ENCODE measurements at places on chromosomes 6 and 20. TPM values are rescaled to one million over a fixed set of nuclear protein-coding genes. Genes with fewer than 3 reads are reported as not detected.

Gene PKHD1
- not detected for total RNA-seq

Gene AKAP12
- total RNA-seq = 40.4 TPM

Gene FAM209B
- not detected for total RNA-seq

Gene C6orf132
- total RNA-seq = under 0.01 TPM

Gene ARHGAP40
- 0.41 TPM for total RNA-seq

Gene CFAP61
- total RNA-seq = 2.0 TPM

Gene PSORS1C2
- not detected for total RNA-seq

Gene GTSF1L
- total RNA-seq = not detected

Gene CAP2
- total RNA-seq = 39.9 TPM

- DNase-seq = no peak
These were observed 716.8 kb upstream of the GJE1 start for GRCh38 chr6:141415896-141416295.

DNA sequence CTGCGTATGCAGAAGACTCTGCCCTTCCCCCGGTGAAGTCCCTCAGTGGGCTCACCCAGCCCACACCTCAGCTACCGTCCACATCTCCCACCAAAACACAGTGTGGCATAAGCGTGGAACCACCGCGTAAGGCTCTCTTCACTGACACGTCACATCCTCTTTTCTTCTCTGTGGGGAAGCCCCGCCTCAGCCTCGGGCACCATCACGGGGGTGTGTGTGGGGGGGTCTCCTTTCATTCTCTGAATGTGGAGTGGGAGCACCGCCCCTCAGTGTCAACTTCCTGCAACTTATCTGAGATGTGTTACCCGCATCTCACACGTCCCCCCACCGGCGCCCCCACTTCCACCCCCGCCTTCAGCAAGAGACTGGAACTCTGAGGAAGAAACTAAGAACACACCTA lies 388.4 kb upstream of the JARID2 start:
- DNase-seq = no peak

DNA sequence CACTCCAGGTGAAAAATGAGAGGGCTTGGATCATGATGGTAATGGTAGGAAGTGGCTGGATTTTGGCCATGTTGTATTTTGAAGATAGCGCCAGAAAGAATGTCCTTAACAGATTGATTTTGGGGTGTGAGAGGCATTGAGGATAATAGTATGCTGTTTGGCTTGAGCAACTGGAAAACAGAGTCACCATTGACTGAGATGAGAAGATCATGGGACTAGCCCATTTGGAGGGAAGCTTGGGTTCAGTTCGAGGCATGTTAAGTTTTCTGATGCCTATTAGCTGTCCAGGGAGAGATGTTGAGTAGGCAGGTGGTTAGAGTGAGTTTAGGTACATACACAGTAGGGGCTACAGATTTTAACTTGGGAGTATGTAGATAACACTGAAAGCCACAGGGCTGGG lies 23.3 kb downstream of the PLCG1 start:
- no peak for DNase-seq

- no peak for DNase-seq
These were observed 197.1 kb downstream of the KHDC1L start for GRCh38 chr6:73028124-73028766.

DNA sequence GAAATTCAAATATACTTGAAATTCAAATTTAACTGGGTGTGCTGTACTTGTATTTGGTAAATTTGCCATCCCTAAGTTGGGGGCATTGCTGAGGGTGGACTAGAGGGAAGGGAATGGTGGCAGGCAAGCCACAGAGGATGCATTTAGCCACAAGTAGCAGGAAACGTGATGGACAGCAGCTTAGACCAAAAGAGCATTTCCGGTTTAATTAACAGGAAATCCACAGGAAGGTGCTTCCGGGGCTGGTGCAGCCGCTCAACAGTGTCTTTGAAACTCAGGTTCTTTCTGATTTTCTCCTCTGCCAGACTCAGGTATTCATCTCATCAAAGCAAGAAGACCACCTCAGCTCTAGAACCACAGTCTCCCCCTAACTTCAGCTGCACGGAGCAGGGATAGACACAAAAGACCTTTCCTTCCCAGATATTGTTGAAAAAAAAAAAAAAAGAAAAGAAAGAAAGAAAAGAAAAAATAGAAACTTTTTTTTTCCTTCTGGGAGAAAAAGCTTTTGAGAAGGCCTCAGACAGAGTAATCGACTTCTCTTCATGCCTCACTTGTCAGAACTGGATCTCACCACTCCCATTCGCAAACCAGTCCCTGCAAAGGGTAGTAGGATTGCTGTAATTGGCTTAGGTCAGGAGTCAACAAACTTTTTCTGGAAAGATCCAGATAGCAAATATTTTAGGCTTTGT lies 8.0 kb upstream of the BCAS1 start:
- no peak for DNase-seq

DNA sequence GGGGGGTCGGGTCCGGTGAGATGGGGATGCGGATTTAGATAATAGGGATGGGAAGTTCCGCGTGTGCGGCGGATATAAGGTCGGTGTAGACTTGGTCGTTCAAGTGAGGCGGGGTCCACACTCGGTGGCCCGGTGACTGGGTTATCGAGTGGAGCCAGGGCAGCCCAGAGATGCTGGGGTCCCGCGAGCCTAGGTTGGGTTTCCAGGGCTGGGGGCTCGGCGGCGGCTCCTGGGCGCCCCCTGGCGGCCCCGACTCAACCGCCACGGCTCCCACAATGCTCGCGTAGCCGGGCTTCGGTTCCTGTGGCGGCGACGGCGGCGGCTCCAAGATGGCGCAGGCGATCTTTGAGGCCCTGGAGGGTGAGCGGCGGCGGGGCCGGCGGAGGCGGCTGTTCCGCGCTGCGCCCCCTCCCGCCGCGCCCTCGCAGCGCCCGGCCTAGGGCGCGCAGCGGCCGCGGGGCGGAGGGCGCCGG lies at the start of gene ZNF341:
TSS of gene ZNF341 (plus strand) at position 304 of the 473 bp plus-strand sequence. CDS start at position 330, 26 bp downstream.
- no peak for DNase-seq

DNA sequence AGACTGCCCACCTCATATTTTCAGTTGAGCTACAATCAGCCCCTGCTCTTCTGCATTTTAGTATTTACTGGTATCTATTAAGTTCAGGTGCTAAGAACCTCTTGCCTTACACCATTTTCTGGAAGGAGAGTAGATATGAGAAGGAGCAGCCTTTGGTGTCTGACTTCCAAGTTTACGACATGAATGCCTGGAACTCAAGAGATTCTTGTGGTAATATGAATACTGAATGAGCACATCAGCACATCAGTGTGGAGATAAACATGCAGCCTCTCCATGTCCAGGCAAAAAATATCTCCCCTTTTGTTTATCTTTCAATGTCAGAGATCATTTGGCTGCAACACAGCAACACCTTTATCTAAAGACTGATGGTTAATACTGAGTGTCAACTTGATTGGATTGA lies 65.8 kb upstream of the THEMIS start:
- no peak for DNase-seq

DNA sequence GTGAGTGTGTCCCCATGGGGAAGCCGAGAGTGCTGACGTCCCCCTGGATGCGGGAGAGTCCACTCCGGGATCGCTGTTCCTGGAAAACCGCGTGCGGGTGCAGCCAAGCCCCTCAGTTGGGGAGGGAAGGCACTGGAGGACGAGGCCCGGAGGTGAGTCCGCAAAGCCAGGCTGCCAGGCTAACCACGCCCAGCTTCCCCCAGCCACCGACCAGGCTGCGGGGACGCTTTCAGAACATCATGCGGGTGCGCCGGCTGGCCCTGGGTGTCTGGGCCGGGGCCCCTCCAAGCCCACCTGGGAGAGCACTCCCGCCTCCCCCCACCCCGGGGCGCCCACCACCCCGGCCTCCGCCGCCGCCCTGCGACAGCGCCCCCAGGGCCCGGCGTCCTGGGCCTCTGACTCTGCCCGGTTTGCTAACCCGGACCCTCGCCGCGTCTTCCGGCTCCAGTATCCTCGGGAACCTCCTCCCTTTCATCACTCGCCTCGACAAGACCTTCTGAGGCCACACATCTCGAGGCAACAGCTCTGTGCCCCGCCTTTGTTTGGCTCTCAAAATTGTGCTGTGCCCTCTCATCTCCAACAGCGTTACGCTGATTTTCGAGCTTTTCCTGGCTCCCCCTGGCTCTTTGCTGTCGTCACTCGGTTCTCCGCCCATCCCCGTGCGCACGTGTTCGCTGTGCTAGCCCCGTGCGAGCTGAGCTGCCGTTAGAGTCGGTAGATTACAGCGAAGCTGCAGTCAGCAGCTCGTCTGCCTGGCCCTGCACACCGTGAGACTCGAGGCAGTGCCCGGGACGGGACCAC lies 47.1 kb upstream of the ENTPD6 start:
- peak; percentile 31 for DNase-seq

DNA sequence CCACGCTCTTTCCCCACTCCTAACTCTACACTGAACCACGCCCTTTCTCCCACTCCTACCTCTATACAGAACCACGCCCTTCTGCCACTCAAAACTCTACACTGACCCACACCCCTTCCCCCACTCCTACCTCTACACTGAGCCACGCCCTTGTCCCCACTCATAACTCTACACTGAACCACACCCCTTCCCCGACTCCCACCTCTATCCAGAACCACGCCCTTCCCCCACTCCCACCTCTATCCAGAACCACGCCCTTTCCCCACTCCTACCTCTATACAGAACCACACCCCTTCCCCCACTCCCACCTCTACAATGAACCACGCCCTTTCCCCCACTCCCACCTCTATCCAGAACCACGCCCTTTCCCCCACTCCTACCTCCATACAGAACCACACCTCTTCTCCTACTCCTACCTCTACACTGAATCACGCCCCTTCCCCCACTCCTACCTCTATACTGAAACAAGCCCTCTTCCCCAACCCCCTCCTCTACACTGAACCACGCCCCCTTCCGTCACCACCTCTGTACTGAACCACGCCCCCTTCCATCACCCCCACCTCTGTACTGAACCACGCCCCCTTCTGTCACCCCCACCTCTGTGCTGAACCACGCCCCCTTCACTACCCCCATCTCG lies 10.1 kb downstream of the PXMP4 start:
- no peak for DNase-seq

- no peak for DNase-seq
These were observed 26.5 kb upstream of the GFOD1 start for GRCh38 chr6:13513626-13514502.

DNA sequence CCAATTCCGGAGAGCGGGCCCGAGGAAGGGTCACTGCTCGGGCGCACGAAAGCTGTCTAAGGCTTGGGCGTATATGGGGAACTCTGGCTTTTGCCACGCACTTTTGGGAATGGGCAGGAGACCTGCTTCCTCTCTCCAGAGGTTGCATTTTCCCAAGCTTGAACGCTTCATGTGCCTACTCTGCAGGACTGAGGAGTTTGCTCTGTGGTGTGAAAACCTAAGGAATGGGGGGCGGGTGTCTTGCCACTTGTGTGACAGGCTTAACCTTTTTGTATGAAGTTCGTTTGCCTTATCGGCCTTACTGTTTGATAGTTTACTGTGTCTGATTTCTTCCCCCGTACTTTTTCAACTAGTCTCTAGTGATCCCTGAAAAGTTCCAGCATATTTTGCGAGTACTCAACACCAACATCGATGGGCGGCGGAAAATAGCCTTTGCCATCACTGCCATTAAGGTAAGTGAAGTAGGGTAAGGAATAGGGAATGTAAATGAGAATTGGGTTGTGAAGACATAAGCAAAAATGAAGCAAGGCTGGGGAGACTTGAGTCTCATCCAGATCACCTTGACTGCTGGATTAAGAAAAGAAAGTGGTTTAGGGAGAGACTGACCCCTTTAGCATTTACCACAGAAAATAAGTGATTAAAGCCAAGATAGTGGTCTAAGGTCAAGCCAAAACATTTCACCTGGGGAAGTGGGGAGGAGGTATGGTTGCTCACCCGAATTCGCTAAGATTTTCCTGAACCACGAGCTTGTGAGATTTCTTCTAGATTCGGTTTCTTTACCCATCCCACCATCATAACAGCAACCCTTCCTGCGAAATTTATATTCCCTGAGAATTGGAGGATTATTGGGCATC lies 627 bp downstream of the RPS18 start:
- no peak for DNase-seq

DNA sequence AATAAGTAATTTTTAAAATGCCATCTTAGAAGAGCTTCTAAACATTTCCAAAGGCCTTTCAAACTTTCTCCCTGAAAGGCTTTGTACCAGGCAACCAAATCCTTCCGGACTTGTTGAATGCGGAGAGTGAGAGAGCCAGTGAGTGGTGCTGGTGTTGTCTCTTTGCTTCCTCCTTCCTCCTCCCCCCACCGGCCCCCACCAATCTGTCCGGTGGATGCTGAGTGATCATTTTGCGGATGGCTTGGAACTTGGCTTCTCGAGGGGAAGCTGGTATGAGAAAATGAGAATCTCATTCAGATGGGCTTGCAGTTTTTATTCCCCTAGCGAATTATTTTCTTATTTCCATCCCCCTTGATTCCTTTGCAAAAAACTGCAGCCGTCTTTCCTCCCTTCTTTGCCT lies 97.3 kb downstream of the ANKRD60 start:
- DNase-seq = no peak

DNA sequence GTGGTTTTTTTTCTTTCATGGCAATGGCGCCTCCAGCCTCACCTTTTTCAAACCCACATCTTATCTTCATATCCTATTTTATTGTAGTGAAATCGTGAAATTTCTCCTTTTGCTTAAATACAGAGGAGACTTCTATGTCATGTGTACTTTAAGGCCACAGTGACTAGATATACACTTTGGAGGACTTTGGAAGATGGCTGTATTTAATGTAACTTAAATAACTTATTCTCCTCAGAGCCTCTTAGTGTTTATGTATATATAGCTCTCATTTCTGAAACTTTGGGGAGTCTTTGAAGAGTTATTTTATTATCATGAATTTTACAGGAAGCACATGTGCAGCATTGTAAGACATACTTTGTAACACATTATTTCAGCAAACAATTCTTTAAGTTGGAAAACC lies 968 bp downstream of the LAMA2 start:
- DNase-seq = no peak

- no peak for DNase-seq
These were observed 655.5 kb upstream of the FLRT3 start for GRCh38 chr20:14992961-14993360.

GRCh38 chr6:157699777-157700636 lies 123.0 kb upstream of the SNX9 start:
- DNase-seq = no peak

GRCh38 chr20:25863536-25864325 lies 167.1 kb upstream of the ZNF337 start:
- no peak for DNase-seq

- DNase-seq = no peak
These were observed 28.4 kb upstream of the SDHAF4 start for GRCh38 chr6:70538376-70538775.

DNA sequence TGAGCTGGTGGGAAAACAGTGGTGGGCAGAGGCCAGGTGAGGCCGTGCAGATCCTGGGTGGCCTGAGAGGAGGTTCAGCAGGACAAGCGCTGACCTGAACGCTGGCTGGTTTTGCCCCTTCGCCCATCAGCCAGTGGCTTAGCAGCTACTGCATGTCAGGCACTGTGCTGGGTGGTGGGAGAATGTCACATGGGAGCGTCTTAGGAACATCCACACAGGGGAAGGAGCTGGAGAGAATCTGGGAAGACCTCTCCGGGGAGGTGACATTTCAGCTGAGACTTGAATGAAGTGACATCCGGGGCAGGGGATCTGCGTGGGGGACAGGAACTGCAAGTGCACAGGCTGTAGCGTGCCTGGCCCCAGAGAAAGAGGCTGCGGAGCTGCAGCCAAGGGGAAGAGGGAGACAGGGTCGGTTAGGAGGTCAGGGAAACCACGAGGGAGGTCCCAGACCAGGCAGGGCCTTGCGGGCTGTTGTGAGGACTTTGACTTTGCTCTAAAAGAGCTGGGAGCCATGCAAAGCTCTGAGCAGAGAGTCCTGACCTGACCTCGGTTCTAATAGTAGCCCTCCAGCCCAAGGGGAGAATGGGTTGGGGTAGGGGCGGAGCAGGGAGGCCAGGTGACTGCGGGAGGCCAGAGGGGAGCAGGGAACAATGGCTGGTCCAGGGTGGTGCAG lies 156.8 kb upstream of the PTPN1 start:
- no peak for DNase-seq

Data from frontal cortex (tissue), 4 donors.